Stimulated activated CD4-positive, alpha-beta T cell treated with anti-CD3 and anti-CD28 coated beads, TNF-alpha, amount 100 ng/mL, for 1 hour (primary cell): ENCODE measurements at places on chromosomes 1 and 21.

DNA sequence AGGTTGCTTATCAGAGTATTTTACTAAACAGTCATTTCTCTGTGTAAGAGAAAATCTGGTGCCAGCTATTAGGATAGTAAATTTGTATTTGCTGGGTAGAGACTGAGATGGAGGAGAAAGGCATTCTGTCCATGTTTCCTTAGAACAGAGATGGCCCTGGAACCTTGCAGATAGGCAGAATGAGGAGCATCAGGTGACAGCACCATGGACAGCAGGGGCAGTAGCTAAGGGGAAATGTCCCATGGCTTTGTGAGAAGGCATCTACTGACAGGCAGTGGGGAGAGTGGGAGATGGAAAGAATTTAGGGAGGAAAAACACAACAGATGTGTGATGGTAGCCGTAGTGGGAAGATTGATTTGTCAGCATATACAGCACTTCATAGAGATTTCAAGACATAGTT lies 105.0 kb downstream of the PRRX1 start:
- no peak for DNase-seq

GRCh38 chr1:199218065-199218464 lies 579.2 kb downstream of the PTPRC start:
- no peak for DNase-seq

DNA sequence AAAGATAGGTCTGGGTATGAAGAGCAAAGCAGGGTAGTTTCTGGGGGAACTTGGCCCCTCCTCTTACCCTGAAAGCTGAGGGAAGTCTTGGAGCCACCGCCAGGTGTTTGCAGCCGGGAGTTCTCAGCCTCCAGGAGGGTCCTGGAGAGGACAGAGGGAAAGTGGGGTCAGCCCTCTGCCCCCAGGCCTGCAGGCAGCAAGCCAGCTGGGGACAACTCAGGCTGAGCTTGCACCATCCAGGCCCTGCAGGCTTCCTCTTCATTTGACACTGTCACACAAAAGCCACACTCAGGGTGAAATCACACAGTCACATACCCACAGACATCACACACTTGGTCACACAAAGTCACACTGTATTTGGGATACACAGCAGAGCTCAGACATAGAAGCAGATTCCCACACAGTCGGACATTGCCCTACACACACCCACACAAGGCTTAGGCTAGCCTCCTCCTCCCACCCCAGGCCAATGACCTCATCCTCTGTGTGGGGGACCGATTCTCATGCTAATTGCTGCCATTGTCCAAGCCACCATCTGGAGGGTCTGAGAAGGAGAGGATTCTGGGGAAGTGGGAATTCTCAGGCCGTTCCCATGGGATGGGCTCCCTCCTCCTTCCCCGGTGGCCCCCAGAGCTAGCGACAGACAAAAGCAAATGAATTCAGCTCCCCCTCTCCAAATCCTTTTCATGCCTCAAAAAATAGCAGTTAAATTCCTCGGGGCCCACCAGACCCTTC lies 3.7 kb downstream of the NES start:
- no peak for DNase-seq

- no peak for DNase-seq
Observed at GRCh38 chr1:199799116-199799515, 228.4 kb upstream of the NR5A2 start.

DNA sequence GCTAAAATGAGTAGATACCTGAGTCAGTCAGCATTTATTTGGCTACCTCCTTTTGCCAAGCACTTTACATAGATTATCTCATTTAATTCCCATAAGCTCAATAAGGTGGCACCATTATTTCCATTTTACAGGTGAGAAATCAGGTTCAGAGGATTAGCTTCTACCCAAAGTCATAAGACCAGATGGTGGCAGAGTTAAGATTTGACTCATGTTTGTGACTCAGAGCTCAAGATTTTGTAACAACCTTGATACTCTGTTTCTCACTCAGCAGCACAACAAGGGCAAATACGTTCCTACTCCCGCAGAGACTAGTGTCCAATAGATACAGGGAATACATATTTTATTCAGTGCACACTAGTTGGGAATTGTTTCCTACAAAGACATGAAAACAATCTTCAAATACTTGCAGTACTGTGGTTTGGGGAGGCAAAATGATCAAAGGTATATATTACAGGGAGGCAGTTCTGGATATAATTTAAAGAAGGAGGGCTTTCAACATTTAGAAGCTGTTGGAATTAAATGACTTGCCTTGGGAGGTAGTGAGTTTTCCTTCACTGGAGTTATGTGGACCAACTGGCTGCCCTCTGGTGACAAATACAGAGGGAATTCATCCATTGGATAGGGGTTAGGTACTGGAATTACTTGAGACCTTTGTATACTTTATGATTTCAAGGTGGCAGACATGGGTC lies 3.6 kb downstream of the LEPR start:
- no peak for DNase-seq

DNA sequence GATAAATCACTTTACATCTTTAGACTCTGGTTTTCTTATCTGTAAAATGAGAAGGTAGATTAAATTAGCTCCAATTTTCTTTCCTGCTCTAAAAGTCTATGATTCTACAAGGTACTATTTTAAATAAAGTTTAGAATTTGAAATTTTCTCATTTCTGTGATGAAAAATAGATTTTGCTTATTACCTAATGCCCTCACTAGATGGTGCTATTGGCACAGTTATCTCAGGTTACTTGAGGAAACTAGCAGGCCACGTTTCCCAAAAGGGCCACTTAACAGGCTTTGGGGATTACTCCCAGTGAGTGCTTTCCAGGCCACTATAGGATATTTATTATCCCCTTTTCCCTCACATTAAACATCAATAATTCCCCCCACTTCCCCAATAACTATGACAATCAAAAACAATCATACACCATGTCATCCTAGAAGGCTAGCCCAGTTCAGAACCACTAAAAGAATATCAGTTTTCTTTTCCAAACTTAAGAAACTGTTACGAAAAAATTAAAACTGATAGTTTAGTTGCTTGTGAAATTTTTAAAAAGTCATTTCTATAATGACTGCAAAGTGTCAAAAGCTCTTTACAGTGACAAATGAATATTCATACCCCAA lies 30.6 kb downstream of the OMA1 start:
- DNase-seq = no peak

DNA sequence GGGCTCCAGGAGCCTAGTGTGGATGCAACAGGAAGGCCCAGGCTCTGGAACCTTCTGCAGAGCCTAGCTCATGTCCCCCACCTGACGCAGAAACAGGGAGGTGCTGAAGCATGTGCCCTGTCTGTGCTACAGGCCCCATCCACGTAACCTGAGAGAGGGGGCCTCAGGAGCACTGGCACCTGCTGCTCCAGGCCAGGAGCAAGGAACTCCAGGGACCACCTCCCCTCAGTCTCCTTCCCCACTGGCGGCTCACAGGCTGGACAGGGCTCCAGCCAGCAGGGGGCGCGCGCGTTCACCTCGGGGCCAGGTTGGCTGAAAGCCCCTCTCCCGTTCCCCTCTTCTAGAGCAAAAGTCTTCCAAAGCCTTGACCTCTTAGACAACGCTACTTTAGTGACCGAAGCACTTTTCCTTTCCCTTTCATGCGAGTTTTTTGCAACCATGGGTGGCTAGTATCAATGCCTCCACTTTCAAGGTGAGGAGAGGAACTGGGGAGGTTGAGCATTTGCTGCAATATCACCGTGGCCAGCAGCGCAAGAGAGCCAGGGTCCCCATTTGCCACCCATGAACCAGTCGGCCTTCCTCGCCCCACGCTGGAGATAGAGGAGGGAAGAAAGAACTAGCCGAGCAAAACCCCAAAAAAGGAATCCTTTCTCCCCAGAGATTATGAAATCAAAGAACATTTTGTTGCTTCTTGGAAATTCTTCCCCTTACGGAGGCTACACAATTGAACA lies 52.4 kb upstream of the GPR157 start:
- DNase-seq = peak; percentile 74

- DNase-seq = no peak
Observed at GRCh38 chr1:167566766-167567165, 13.2 kb upstream of the CREG1 start.

DNA sequence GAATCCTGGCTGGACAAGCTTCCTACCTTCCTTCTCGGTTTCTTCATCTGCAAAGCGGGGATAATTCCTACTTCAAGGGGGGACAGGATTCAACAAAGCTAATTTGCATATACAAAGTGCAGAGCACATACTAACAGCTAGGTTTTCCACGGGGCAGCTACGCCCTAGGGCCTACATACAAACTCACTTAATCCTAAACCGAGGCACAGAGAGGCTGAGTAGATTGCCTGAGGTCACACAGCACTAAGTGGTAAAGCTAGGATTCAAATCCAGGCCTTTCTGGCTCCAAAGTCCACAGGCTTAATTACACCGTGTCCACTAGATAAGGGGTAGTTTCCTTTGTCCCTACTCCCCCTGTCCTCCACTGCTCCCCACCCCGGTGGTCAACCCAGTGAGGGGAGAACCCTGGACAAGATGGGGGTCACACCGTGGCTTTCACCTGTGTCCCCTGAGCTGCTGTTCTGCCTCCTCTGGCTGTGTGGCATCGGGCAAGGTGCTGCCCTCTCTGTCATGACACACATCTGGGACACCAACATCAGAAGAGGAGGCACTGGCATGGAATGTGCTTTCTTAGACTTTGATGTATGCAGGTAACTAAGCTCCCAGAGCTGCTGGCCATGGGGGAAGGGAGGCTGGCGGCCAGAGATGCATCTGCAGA lies 44.5 kb downstream of the TAS1R2 start:
- DNase-seq = no peak

- DNase-seq = no peak
Observed at GRCh38 chr1:109834951-109835350, 71.2 kb upstream of the EPS8L3 start.

- DNase-seq = no peak
Observed at GRCh38 chr1:153631047-153632022, 2.5 kb upstream of the CHTOP start.

DNA sequence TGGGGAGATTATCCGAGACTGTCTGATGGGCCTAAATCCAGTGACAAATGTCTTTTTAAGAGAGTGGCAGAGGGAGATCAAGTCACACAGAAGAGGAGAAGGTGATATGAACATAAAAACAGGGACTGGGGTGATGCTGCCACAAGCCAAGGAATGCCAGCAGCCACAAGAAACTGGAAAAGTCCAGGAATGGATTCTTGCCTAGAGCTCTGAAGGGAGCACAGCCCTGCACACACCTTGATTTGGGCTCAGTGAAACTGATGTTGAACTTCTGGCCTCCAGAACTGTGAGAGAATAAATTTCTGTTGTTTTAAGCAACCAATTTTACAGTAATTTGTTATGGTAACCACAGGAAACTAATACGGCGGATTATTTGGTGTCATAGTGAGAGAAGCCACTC lies 19.5 kb downstream of the CITED4 start:
- no peak for DNase-seq

- DNase-seq = no peak
Observed at GRCh38 chr1:233109096-233109495, 158.7 kb downstream of the NTPCR start.

GRCh38 chr1:15950763-15951295 lies 25.1 kb downstream of the ZBTB17 start:
- DNase-seq = peak; percentile 50

GRCh38 chr21:14736162-14736561 lies 190.0 kb upstream of the SAMSN1 start:
- DNase-seq = no peak

DNA sequence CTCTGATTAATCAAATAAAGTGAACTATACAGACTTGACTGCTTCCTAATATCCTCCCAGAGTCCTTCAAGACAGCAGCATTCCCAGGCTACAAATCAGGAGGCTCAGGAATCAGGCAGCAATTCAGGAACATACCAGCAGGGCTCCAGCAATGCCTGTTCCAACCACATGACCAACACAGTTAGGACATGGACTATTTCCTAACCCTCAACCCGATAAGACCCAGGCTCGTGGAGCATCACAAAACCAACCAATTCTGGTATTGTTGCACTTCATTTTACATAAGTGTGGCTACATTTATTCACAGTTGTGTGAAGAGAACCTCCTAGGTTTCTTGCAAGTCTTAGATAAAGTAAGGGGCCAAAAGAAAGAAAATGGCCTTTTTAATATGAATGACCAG lies 546.2 kb upstream of the ADGRL2 start:
- DNase-seq = no peak

DNA sequence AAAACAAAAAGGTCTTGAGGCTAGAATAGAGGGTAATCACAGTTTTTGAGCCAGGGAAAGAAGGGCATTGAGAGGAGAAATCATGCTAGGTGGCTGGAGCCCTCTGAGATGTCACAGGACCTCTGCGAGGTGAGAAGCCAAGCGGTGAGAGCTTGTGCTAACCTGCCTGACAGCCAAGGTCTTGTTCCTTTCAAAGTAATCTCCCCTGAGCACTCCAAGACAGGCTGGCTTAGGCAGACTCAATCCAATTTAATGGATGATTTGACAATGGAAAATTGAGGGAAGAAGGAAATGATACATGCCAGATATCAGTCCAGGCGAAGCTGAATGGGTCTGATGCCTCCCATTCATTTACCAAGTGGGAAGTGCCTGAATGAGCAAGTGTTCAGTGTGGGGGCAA lies 311.9 kb upstream of the PTBP2 start:
- no peak for DNase-seq

DNA sequence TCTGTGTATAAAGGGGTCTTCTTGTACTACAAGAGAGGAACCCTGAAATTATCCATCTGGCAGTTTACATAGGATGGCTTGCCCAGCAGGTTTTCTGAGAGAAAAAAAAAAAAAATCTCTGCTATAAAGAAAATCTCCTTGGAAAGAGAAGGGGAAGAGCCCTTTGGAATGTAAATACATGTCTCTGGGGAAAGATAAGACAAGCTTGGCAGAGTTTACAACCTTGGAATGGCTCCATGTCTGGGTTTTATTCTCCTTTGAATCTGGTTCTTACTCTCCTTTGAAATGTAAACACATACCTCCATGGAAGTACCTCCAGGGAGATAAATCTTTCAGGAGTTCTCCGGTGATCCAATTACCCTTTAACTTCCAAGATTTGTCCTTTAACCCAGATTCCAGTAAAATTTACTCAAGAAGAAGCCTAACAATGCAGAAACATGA lies 45.1 kb upstream of the DNAH14 start:
- no peak for DNase-seq

GRCh38 chr1:236716160-236716559 lies 29.9 kb downstream of the ACTN2 start:
- no peak for DNase-seq

- DNase-seq = no peak
Observed at GRCh38 chr1:27864264-27864895, 8.0 kb upstream of the THEMIS2 start.

DNA sequence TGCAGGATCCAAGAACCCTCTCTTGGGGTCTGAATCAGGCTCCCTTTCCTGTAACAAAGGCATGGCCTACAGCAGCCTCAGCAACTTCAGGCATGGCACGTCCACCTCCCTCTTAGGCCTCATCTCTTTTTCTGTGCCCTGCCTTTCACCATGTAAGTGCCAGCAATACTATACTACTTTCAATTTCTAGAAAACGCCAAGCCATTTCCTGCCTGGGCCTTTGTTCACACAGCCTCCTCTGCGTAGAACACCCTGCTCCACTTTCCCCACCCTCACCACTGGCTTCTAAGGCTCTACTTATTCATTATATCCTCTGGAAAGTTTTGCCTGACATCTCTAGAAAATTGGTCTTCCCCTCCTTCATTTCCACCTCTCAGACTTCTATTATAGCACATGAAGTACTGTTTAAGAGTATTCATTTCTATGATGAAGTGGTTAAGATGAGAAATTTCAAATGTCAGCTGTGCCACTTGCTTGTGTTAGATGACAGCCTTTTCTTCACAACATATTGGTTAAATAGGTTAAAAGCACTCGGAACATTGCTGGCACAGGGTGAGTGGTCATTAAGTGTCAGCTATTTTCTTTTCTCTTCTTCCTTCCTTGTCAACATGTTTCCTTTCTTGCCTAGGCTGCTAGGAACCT lies 41.6 kb upstream of the VWA5B1 start:
- DNase-seq = no peak
